ENCODE measurements at places on chromosomes 11 and 22. TPM values are rescaled to one million over a fixed set of nuclear protein-coding genes. Genes with fewer than 3 reads are reported as not detected.

CARS1 gene
- polyA plus RNA-seq = 62.5 TPM

MS4A7 gene
- polyA plus RNA-seq = not detected

GAL gene
- polyA plus RNA-seq = 2.6 TPM

DNA sequence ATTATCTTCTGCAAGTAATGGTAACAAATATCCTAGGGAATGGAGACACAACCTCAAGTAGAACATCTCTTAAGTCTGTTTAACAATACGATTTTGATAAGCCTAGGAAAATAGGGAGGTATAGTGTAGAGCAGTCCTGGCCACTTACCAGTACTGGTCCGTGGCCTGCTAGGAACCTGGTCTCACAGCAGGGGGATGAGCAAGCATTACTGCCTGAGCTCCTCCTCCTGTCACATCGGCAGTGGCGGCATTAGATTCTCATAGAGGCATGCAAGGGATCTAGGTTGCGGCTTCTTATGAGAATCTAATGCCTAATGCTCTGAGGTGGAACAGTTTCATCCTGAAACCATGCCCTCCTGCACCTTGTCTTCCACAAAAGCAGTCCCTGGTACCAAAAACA lies 4.4 kb downstream of the OR51V1 start:
- no peak for DNase-seq

SCN2B gene
- polyA plus RNA-seq = 0.56 TPM

DNA sequence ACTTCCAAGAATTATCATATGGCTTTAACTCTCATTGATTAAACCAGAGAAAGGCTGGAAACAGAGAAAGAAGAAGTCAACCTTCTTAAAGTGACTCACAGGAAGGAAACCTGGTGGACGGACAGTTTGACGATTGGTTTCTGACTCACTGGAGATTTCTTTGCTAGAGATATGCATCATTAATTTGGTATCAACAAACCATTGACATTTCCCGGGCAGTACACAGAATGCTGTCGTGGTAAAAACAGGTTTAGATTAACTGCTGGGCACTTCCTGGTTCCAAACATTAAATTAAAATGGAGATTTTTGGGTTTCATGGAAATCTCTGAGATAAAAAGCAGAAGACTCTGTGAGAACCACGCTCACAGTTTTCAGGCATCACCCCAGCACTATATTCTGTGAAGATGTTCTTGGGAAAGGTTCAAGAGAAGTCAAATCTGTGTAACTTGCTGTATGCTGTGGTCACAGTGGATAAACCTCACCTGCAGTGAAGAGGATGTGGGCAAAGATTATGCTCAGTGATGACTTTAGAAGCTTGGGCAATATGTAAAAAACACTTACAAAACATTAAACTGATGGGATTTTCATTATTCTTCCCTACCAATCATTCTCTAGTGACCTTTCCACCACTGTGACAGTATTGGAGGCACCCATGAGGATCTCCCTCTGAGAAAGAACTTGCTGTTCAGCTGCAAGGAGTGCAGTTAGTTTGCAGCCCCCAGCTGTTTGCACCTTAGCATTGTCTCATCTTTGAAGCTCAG lies 61.1 kb upstream of the CD44 start:
- peak; percentile 17 for DNase-seq

GRCh38 chr11:104618954-104619353 lies 279.3 kb downstream of the CASP12 start:
- DNase-seq = no peak

DNA sequence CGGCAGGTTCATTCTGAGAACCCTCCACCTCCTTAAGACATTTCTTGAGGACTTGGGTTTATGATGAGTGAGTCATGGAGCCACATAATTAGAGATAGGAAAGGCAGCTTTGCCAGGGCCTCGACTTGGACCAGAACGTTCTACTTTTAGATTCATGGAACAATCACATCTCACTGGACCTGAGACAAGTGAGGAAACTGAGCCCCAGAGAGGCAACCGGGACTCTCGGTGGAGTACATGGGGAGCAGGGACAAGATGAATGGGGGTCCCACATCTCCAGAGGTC lies 59.5 kb downstream of the LINC01488 start:
- DNase-seq = no peak

DNA sequence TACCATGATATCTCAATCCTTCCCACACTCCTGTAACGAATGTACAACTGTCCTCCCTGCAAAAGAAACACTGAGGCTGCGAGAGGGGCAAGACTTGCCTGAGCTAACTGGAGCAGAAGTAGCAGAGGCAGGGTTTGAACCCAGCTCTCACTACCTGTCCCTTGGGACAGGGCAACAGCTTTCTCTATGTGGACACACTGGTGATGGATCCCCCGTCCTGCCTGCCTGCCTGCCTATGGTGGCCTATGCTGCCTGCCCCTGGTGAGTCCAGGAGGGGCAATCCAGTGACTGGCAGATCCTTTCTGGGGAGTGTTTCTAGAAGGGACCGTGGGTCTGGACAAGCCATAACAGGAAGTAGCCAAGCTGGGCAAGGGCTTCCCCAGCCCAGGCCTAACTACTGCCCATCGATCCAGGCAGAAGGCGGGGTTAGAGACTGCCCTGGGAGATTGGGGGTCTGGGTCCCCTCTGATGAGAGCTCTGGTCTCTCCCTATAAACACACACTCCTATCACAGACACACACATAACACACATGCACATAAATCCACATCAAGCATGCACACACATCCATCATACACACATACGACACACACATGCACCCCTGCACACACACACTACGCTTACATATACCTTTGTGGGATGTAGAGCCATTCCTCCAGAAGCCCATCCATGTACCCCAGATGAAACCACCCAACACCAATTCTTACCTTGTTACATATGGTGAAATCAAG lies 1.1 kb upstream of the EMID1 start:
- DNase-seq = no peak

DNA sequence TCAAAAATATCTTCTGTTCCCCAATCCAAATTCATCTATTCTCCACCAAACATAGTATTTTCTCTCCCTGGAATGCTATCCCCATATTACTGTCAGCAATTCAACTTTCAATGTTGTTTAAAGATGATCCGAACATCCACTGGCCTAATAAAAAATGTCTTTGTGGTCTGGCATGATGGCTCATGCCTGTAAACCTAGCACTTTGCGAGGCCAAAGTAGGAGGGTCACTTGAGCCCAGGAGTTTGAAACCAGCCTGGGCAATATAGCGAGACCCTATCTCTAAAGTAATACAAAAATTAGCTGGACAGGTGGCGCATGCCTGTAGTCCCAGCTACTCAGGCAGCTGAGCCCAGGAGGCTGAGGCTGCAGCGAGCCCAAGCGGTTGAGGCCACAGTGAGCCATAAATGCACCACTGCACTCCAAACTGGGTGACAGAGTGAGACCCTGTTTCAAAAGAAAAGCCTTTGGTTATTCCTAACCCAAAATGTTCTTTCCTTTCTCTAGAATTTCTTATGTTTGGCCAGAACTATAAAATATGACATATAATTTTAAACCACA lies 29.8 kb downstream of the SIK3 start:
- no peak for DNase-seq

CDC42EP2 gene
- 6.1 TPM for polyA plus RNA-seq

- no peak for DNase-seq
Measured at GRCh38 chr11:3989276-3989920, 105.2 kb upstream of the RRM1 start.

- DNase-seq = no peak
Measured at GRCh38 chr11:57762235-57762861, 746 bp downstream of the CTNND1 start.

- no peak for DNase-seq
Measured at GRCh38 chr11:64356498-64357411, 2.2 kb upstream of the RPS6KA4 start.

KIAA1671 gene
- polyA plus RNA-seq = 15.3 TPM

- no peak for DNase-seq
Measured at GRCh38 chr22:25413620-25414019, 150.9 kb upstream of the GRK3 start.

GRCh38 chr11:2888266-2888968 lies 2.8 kb upstream of the CDKN1C start:
- no peak for DNase-seq
